ENCODE measurements at places on chromosomes 3 and 15.

DNA sequence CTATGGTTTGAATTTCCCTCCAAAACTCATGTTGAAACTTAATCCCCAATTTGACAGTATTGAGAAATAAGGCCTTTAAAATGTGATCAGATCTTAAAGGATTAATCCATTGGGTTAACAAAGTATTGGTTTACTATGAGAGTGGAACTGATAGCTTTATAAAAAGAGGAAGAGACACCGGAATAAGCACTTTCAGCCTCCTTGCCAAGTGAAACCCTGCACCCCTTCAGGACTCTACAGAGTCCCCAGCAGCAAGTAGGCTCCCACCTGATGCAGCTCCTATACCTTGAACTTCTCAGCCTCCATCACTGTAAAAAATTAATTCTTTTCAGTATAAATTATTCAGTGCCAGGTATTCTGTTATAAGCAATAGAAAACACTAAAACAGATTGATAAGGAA lies 348.3 kb downstream of the CGGBP1 start:
- no peak for DNase-seq

- DNase-seq = no peak
These were observed 155.6 kb downstream of the SQOR start for GRCh38 chr15:45790325-45790943.

DNA sequence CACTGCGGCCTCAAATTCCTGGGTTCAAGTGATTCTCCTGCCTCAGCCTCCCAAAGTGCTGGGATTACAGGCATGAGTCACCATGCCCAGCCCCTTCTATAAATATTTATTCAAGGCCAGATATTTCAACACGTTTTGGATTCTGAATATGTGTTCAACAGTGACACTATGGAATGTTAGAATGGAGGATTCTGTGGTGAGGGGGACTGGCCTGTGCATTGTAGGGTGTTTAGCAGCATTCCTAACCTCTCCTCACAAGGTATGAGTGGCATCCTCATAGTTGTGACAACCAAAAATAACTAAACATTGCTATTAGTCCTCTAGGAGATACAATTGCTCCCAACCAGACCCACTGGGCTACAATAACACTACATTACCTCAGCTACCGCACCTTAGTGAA lies 104.0 kb upstream of the ATP10A start:
- no peak for DNase-seq

DNA sequence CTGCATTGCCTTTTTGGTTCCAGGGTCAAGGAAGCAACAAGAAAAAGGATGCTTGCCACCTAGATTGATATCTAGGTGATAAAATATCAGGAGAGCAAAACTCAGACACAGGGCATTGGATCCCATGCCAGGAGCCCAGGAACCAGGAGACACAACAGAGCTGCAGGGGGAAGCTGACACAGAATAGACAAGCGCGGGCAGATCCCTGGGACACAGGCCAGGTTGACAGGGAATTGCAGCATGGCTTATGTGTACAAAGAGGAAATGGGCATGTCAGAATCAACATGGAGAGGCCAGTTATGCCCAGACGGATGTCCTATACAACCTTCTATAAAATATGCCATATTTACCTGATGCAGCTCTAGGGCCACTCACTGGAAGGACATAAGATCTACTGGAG lies 84.2 kb downstream of the SEMA6D start:
- no peak for DNase-seq

GRCh38 chr3:44000586-44000985 lies 241.1 kb upstream of the TOPAZ1 start:
- no peak for DNase-seq

GRCh38 chr3:17047894-17048293 lies 163.1 kb downstream of the PLCL2 start:
- DNase-seq = no peak

DNA sequence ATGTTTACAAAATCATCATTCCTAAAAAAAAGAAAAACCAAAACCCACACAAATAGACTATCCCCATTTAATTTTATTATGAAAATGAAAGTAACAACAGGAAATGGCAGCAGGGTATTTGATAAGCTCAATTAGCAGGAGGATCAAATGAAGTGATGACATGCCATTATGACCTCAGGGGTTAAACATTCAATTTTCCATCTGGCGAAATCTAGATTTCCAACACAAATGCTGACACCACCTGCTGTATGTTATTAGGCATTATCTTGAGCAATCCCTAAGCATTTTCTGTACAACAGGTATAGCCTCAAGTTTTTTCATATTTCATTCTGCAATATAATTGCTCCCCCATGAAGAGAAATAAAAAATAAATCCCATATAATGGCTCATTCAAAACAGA lies 57.1 kb downstream of the SHQ1 start:
- no peak for DNase-seq

GRCh38 chr15:38788918-38789317 lies 224.3 kb upstream of the RASGRP1 start:
- DNase-seq = no peak

DNA sequence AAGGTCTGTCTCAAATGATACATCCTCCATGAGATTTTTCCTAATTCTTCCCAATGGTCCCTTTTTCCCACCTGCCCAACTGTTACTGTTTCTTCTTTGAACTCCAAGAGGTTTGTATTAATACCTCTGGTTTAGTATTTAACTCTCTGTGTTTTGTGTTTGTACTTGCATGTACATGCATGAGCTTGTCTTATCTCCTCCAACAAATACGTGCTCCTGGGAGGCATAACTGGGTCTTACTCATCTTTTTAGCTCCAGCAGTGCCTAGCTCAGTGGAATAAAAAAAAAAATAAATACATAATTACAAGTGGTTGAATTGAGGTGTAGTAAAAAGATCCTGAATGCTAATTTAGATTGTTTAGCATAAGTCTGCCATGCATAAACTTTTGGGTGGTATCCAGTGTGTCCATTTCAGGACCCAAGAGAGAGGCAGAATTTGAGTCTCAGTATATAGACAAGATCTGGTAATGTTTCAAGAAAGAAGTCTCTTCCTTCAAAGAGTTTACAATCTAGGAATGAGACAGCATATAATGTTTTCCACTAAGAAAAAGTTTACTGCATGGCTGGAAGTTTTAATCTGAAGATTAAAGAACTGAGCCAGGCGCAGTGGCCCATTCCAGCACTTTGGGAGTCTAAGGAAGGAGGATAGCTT lies 1.7 kb upstream of the LYSMD2 start:
- no peak for DNase-seq

- no peak for DNase-seq
These were observed 216.5 kb downstream of the BBX start for GRCh38 chr3:107739227-107739626.

GRCh38 chr15:63484433-63485186 lies 19.8 kb upstream of the USP3 start:
- peak; percentile 50 for DNase-seq

DNA sequence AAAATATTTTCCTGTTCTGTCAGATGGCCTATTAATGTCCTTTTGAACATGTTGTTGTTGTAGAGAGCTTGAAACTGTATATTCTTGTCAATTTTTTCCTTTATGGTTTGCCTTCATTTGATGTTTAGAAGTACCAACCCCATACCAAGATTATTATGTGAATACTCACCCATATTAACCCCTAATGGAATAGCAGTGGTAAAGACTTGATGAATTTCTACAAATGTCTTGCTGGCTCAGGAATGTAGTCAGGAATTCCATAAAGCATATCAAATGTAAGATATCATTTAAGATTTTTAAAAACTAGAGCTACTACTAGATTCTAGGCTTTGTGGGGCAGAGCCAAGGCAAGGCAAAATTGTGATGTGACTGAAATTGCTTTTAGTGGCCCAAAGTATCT lies 30.0 kb downstream of the MYO5A start:
- no peak for DNase-seq

- DNase-seq = peak; percentile 41
These were observed at the start of gene RHOV for GRCh38 chr15:40873694-40874561. Gene RHOV, minus strand, starts transcription at chr15:40874234. Its CDS starts 95 bp downstream, at chr15:40874139.

GRCh38 chr3:29972320-29972993 lies 633.9 kb upstream of the TGFBR2 start:
- DNase-seq = no peak

- peak; percentile 23 for DNase-seq
These were observed 37.8 kb downstream of the LSM3 start for GRCh38 chr3:14216257-14217048.

DNA sequence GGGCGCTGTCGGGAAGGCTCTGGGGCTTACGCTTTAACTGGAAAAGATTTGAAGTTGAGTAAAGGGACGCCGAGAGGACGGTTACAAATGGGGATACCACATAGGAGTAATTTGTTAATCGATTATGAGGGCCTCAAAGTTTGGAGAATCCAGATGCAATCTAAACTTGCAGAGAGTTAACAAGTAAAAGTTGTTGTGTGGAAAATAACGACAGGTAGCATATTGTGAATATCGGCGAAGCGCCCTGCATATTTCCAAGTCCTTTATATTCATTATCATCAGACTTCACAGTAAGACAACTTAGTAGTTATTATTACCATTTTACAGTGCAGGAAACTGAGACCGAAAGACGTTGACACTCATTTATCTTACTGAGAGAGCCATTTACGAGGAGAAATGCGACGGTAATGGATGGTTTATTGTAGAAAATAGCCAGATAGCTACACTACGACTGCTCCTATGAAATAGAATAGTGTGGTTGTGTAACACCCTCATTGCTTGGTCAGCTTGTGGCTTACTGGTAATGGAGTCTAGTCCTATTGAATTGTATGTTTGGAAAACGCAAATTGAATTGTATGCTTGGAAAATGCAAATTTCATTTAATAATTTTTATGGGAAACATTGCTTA lies 700 bp downstream of the MKRN2 start:
- no peak for DNase-seq

DNA sequence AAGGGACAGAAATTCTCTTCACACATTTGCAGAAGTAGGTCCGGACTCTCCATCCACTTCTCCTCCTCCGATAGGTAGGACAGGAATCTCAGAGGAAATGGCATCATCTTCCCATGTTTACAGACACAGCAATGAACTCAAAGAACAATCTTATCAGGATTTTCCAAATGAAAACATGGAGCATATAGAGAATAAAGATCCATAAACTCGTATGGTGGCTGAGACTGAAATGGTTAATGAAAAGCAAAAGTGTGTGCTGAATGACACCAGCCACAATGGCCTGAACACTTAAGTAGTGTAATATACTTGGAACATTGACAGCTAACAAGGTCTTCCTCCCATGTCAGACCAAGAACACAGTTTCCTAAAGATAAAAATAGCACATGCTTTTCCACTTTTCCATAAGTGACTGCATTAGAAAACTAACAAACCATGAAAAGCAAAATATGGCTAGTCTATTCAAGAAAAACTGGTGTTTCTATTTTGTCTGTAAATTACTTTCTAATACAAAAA lies 5.8 kb downstream of the CCRL2 start:
- DNase-seq = no peak

- no peak for DNase-seq
These were observed 202.2 kb upstream of the CMC1 start for GRCh38 chr3:28039234-28039633.

- no peak for DNase-seq
These were observed 57.0 kb upstream of the GATM start for GRCh38 chr15:45435124-45435903.

- DNase-seq = no peak
These were observed 25.8 kb downstream of the ANP32A start for GRCh38 chr15:68794863-68795262.

DNA sequence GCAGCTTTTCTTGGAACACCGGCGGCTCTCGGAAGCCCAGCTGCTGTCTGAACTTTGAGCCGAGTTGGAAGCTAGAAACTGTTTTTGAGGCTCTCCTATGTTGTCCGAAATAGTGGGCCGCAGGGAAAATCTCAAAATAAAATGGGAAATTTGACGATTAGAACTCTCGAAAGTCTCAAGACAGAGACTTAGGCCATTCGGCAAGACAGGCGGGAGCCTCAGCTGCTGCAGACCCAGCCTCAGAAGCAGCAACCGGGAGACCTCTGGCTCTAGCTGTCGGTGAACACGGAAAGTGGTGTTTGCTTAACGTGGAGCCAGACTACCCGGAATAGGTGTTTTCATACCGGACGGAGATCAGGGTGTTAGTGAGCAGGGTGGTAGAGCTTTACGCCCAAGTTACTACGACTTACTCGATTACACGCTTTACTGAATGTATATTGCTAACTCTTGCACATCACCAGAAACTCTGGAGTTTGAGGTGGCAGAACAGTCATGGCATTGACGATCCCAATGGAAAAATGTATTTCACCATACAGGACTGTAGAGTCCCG lies 357 bp upstream of the MAN2C1 start:
- DNase-seq = peak; percentile 10

- DNase-seq = no peak
These were observed 85.2 kb downstream of the CGNL1 start for GRCh38 chr15:57461541-57461940.

GRCh38 chr3:178950676-178951075 lies 120.9 kb downstream of the ZMAT3 start:
- DNase-seq = no peak

DNA sequence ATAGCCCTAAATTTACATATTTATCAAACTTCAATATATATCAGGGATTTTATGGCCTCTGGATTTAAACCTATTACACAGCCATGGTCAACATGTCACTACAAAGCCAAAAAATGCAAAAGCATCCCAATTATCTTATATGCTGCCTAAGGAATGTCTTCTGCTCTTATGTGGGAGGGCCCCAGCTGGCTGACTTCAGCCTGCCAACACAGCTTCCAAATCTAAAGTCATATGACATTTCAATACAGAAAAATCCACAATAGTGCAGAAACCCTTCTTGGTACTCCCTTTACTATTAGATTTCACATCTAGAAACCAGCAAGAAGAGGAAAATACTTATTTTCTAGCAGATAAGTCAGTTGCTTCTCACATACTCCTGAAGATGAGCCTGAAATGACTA lies 6.4 kb downstream of the PFN2 start:
- DNase-seq = no peak

GRCh38 chr3:156258301-156258700 lies 137.9 kb downstream of the KCNAB1 start:
- DNase-seq = no peak

- DNase-seq = no peak
These were observed 54.1 kb downstream of the DCAF1 start for GRCh38 chr3:51445544-51446280.

DNA sequence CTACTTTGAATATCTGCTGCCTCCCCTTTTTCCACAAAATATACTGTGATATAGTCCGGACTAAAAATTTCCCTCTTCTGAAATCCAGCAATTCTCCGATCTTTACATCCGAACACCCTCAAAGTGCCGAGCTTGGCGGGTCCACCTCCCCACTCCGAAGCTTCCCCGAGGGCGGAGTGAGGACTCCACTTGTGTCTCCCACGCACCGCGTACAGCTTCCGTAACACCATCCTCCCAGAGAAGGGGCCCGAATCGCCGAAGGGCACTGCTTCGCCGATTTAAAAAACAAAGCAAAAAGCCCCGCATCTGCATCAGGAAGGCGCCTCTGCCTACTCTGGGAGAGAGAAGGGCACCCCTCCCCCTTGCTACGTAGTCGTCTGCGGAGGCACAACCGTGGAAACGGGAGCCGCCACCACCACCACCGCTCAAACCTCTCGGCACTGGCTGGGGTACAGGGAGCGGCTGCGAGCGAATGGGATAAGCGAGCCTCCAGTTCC lies 551 bp downstream of the NCBP2 start:
- peak; percentile 37 for DNase-seq

- DNase-seq = no peak
These were observed 16.6 kb upstream of the OSBPL11 start for GRCh38 chr3:125611908-125612307.

Measured in CD4-positive, alpha-beta T cell treated with Interleukin-4 for 4 hours (primary cell).